Stimulated activated CD4-positive, alpha-beta T cell treated with anti-CD3 and anti-CD28 coated beads, Interleukin-1b, Interleukin-23, amount 100 ng/mL, for 1 hour (primary cell): ENCODE measurements at places on chromosomes 1 and 21.

DNA sequence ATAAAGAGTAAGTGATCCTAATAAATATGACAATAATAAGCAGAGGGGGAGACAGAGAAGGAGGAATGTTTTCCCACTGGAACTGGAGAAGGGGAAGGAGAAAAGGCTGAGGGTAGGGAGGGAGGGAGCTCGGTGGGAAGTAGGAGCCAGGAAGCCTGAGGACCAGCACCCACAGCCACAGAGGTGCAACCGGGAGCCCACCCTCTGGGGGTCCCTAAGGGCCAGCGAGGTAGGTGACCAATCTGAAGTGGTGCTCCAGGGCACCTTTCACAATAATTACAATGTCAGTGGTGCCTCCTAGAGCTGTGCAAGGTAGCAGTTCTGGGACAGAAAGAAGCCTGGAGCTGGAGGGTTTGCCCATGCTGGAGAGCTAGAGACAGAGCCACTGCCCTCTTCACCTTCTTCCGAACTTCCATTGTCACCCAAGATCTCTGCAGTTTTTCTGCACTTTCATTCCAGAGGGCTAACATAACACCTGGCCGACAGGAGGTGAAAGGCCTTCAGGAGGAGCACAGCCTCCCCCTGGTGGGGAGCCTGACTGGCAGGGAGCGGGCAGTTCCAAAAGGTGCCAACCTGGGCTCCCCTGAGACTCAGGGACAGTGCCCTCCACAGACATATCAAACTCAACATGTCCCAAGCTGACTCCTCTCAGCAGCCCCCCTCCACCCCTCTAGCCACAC is 4.1 kb upstream of the AHCYL1 start:
- DNase-seq, result no peak

DNA sequence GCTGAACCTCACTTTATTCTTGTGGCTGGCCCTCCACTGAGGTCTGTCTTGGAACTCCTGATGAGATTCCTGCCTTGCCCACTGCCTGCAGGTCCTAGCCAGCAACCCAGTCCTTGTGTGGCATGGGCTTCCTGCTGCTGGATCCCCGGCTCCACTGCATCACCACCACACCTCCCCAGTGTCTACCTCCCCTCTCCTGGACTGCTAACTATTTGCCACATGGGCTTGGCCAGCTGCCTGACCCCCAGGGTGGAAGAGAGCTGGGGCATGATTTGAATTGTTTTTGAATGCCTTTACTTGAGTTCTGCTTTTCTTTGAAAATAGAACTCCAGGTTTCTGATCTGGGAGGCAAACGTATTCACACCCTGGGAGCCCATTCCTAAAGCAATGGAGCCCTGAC is 41.2 kb downstream of the SPAG17 start:
- DNase-seq, result no peak

DNA sequence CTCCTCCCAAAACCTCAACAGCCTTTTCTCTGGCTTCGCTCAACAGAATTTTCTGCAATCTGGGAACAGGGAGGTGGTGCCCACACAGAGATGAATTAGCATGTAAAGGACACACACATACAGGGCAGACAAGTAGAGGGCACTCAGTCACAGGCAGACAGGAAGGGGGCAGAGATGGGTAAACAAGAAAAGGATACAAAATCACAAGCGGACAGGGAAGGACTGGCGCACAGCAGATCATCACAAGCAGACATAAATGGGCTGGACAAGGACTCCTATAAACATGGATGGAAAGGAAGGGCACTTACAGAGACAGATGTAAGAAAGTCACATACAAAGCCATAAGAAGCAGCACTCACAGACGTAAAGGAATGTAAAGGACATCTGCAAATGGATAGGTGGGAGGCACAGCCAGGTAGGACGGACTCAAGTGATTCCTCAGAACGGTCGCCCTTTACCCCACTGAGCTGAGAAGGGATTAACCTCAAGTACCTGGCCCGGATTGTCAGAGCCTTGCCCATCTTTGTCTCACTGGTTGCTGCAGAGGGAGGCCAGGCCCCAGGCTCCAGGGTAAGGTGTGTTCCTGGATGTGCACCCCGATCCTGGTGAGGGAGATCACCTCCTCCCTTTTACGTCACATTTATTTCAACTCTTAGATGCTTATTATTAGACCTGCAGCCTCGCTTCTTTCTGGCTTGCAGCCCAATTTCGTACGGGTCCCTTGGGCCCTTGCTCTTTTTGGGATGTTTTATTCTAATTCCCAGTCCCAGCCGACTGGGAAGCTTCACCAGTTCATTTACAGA is 836 bp upstream of the PRCC start:
- no peak for DNase-seq

- DNase-seq, result no peak
These were observed at the start of gene PHLDA3 for GRCh38 chr1:201468844-201469644. PHLDA3 (minus strand) TSS chr1:201469188; CDS start chr1:201468786, 402 bp downstream.

GRCh38 chr1:79005945-79006344 is 585 bp downstream of the ADGRL4 start:
- DNase-seq, result no peak

- DNase-seq, result no peak
These were observed 25.5 kb upstream of the ITPKB start for GRCh38 chr1:226764533-226764932.

DNA sequence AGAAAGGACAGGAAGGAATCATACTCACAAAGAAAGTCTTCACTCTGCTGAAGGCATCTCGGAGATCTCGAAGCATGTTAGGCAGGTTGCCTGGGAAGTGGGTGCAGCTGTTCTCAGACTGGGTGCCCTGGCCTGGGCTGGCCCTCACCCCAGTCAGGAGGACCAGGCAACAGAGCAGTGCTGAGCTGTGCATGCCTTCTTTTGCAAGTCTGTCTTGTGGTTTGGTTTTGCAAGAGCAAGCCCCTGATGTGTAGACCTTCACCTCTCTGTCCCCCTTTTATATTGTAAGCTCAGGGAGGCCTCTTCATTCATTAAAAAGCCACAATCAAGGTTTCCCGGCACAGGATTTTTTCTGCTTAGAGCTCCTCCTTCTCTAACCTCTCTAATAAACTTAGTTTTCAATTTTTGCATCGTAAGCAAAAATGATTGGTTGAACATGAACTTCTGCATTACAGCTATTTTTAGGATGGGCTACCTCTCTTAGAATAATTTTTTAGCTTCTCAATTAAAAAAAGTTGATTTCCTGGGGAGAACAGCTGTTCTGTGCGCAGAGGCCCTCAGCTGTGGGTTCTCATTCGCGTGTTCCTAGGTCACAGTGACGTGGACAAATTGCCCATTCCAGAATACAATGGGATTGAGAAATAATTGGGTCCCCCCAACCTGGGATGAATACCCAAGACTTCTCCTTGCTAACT is at the start of gene IL10:
TSS of gene IL10 (minus strand) at position 252 of the 695 bp plus-strand sequence. CDS start at position 193, 59 bp downstream.
- DNase-seq, result no peak

DNA sequence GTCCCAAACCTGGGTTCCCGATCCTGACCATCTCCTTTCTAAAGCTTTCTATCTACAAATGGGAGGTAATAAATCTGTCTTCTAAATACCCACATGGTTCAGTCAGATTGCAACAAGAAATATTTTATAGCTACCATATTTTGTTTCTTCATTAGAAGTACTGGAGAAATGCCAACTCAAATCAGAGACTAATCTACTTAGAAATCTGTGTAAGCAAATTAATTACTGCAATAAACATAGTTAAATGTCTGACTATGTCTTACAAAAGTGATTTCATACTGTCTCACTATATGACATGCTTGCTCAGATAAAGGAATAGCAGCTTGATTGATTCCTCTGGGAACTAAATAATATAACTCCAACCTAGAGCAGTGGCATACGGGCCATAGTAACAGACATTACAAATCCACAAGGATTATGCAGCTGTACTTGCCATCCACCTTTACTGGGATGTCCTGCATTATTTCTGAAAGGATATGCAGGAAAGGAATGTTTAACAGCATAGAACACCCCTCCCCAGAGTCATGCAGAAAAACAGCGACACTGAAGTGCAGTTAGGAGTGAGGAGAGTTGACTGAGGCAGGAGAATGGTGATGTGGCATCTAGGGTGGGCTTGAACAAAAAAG is 80.3 kb downstream of the PCNX2 start:
- no peak for DNase-seq

GRCh38 chr1:27201295-27201694 is 33.1 kb upstream of the WDTC1 start:
- no peak for DNase-seq

DNA sequence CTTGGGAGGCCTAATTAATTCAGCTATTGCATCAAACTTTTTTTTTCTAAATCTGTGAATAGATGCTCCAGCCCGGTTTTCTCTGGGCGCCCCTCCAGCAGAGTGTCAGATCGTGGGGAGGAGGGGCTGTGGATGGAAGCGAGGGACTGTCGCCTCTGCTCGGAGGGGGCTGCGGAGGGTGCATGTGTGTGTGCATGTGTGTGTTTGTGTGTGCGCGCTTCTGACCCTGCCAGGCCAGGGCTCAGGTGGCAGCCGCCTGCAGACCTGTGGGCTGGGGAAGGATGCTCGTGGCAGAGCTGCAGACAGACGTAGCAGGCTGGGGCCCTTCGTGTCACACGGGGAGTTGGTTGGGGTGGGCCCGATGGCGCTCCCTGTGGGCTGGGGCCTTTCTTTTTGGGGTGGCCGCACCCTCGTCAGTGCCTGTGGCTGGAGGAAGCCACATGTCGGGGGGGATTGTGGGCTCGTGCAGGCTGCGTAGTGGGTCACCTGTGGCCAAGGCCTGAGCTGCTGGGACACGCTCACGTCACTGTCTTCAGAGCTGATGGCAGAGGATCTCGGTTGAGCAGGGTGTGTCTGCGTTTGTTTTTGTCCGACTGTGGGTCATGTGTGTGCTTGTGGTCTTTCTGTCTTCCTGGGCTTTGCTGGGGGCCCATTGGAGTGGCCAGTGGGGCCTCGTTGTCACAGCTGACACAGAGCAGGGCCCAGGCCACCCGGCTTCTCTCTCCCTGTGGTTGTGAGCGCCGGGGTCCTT is 2.8 kb downstream of the SKI start:
- DNase-seq, result no peak

- DNase-seq, result no peak
These were observed 11.1 kb downstream of the EIF4G3 start for GRCh38 chr1:21165646-21166045.

DNA sequence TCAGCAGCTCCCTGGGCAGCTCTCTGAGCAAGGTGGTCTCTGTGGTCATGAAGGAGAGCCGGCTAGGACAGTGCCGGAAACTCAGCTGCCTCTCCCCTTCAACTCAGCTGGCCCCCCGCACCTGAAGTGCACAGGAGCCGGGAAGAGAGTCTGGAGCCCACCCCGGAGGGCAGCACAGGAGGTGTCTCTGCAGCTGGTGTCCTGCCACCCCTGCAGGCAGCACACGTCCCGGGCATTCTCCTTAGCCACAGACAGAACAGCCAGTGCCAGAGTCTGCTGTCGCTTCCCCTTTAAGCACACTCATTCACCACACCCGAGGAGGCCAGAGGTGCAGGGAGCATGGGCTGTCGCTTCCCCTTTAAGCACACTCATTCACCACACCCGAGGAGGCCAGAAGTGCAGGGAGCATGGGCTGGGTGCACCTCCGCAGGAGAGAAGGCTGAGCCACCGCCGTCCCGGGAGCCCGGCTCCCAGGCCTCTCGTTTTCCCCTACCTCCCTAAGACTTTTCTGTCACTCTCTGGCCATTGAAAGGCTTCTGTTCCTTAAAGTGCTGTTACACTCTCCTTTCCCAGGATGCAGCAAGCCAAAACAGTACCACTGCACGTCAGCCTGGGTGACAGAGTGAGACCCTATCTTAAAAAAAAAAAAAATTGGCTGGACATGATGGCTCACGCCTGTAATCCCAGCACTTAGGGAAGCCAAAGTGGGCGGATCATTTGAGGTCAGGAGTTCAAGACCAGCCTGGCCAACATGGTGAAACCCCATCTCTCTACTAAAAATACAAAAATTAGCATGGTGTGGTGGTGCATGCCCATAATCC is 16.9 kb upstream of the SAMD11 start:
- DNase-seq, result no peak

GRCh38 chr1:31811605-31812004 is 4.2 kb downstream of the SPOCD1 start:
- no peak for DNase-seq

GRCh38 chr1:31934706-31935629 is 3.2 kb downstream of the PTP4A2 start:
- no peak for DNase-seq

DNA sequence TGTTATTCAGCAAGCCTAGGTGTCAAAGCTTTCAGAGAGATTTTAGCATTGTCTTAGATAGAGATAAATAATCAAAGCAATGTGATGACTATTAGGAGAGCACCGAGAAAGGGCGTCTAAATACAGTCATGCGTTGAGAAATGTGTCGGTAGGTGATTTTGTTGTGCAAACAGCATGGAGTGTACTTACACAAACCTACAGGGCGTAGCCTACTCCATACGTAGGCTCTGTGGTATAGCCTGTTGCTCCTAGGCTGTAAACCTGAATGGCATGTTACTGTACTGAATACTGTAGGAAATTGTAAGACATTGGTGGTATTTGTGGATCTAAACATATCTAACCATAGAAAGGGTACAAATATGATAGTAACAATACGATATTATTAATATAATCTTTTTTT is 31.8 kb downstream of the KIF1B start:
- DNase-seq, result no peak

DNA sequence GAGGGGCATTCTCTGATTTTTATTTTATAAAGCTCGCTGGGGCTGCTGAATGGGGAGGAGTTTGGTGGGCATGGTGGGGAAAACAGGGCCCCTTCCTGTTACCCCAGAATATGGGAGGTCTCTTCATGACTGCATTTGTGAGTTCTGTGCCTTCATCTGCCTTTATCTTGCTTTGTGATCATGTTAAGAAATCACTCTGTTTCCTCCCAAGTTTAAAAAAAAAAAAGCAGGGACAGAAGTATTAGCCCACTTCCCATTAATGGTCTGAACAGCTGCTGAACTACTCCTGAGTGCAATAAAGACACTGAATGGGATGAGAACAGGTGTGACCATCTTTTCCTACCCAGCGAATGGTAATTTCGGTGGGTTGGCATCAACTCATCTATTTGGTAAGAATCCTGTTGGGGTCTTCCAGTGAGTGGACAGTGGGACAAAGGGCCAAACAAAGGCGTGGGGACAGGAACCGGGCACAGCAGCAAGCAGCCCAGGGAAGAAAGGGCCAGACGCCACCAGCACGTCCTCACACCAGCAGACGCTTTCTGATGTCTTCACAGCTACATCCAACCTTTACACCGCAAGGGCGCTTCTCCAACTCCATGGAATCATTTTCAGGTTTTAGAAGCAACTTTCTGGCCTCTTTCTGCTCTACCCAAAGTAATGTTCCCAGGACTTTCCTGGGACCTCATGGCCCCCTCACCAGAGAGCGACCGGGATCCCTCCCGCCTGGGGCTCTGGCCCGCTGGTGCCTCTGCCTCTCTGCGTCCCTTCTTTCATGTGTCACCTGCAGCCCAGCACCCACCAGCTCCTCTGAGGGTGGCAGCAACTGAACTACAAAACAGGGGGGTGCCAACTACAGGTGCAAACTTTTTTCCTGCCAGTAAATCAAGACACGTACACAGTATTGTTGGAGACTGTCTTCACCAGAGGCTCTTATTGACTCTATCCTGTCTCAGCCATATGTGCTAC is 160.2 kb downstream of the ADSS2 start:
- DNase-seq, result no peak

DNA sequence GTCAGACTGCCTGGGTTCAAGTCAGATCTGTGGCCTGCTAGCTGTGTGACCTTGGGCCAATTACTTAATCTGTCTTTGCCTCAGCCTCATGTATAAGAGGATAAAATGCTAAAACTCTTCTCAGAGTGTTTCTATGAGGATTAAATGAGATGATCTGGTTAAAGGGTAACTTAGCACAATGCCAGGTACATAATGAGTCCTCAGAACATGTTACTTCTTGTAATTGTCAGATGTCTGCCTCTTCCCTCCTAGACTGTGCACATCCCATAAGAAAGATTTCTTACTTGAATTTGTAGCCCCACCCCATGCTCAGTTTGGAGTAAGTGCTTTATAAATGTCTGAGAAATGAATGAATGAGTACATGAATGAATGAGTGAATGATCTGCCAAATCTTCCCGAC is 34.6 kb upstream of the HIVEP3 start:
- no peak for DNase-seq

GRCh38 chr1:24899581-24900485 is 30.2 kb downstream of the RUNX3 start:
- DNase-seq, result no peak
